ENCODE measurements at places on chromosomes 1 and 21.

- DNase-seq = no peak
These were observed 188.5 kb downstream of the TM2D1 start for GRCh38 chr1:61536174-61537108.

- no peak for DNase-seq
These were observed 11.3 kb downstream of the ATAD3B start for GRCh38 chr1:1482856-1483255.

DNA sequence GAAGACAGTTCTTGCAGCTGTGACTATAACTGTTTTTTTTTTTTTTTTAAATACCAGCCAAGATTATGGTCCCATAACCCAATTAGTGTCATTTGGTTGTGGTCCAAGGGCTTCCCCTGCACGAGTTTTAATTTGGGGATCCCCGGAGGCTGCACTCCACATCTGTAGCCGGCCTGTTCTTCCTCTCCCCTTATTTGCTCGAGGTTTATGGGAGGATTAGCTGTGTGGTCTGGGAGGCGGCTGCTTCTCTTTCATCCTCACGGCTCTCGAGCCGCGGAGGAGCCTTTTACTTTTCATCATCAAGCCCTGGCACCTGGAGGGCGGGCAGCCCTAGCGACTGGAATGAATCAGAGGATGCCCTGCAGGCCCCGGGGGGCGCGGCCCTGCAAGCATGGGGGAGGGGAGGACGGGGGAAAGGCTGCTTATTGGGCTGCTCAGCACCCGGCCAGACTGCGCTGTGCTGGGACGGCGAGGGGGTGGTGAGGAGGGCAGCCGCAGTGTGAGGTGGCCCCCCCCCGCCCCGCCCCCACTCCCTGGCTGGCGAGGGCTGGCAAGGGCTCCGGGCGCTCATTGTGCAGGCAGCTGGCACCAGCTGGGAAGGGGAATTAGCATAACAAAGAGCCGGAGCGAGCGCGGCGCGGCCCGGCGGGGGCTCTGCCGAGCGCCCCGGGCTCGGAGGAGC lies 18.5 kb downstream of the SERTAD4 start:
- peak; percentile 86 for DNase-seq

DNA sequence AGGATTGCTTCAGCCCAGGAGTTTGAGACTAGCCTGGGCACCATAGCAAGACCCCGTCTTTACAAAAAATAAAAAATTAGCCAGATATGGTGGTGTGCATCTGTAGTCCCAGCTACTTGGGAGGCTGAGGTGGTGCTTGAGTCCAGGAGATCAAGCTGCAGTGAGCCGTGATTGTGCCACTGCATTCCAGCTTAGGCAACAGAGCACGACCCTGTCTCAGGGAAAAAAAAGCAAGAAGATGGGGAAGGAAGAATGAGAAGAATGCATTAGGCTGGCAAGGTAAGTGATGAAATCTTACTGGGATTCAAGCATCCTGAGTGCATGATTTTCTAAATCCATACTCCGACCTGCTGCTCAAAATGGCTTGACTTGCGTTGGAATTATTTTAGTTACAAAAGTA lies 6.8 kb downstream of the PCP4L1 start:
- no peak for DNase-seq

DNA sequence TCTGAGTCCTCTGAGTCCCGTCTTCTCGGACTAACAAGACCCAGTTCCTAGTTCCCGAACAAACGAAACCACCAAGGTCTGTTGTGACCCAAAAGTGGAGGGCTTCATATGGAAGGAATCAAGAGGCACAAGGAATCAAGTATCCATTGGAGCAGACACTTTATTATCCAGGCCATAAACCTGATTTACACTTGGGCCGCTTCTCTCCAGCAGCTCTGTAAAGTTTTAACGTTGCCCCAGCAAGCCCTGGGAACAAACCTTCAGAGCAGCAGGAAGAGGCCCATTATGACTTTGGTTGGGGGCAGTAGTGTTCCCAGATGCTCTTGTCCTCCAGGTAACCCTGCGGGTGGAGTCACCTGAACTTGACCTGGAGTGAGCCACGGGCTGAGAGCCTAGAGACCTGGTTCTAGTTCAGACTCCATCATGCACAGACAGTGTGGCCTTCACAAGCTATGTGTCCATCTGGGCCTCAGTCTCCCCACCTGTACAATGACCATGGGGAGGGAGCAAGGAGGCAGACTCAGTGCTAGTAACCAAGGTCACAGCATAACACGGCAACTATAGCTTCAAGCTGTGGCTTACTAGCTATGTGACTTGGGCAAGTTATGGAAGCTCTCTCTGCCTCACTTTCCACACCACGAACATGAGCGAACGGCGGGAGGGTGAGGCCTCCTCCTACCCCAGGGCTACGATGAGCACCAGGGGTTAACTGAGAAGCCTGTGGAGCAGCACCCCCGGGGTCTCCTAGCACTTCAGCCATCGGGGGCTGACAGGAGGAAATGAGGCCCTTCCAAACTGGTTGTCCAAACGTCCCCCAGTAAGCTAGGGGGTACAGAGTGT lies 95.7 kb downstream of the GLIS1 start:
- DNase-seq = no peak

GRCh38 chr1:179146476-179146875 lies 64.6 kb downstream of the TOR3A start:
- no peak for DNase-seq

- DNase-seq = no peak
These were observed 4.1 kb upstream of the OR2M5 start for GRCh38 chr1:248140846-248141245.

- DNase-seq = peak; percentile 73
These were observed 35.4 kb downstream of the PTPRU start for GRCh38 chr1:29271724-29272123.

- peak; percentile 67 for DNase-seq
These were observed 402 bp upstream of the AK4 start for GRCh38 chr1:65147424-65148177.

DNA sequence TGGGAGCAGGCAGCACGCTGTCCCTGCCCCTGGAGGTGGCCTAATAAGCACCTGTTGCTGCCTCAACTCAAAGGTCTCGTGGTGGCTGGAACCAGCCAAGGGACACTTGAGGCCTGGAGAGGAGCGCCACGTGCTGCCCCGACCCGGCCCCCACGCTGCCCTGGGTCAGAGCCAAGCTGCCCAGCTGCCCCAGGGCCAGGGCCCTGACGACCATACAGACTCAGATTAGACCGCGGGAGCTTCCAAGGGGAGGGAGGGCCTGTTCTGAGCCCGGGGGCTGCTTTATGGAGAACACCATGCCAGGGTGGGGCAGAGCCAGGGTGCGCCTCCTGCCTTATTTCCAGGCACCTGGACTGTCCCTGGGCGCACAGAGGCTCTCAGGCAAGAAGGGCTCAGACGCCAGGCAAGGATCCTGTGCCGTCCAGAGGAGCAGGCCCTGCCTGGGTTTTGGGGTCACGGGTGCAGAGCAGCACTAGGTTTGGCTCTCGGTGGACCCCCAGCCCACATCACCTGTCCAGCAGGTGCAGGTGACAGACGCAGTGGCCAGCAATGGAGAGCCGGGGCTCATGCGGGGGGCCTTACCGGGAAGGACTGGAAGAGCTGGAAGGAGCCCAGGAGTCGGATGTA lies 18.6 kb downstream of the KRTAP10-1 start:
- DNase-seq = no peak

DNA sequence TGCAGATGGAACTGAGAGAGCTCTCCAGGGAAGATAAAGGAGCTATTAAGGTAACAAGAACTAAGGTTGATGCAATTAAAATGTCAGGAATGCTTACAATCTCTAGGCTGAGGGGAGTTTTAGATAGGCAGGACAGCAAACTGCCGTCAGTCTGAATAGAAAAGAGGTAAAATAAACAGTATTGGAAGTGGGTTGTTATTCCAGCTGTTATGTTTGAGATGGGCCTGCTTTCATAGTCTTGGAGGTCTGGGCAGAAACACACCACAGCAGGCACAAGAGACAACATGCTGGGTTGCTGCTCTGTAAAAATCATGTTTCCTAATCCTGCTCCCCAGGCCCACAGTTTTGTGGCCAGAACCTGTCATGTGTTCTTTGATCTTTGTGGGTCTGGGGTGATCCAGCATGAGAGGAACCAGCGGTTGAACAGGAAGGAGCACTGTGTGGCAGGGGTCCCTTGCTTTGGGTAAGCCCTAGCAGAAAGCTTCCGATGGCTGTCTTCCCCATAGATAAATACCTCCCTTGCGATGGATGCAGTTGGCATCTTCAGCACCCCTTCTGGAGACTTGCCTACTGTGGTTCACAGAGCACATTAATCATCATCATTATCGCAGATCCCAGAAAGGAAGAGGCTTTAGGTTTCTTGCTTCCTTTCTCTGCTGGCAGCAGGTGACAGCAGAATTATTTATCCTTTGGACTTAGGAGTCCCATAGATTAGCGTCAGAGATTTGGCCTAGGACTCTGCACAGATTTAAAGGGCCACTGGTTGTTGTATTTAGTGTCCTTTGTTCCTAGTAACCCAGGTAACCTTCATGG lies 97.1 kb downstream of the AK5 start:
- no peak for DNase-seq

DNA sequence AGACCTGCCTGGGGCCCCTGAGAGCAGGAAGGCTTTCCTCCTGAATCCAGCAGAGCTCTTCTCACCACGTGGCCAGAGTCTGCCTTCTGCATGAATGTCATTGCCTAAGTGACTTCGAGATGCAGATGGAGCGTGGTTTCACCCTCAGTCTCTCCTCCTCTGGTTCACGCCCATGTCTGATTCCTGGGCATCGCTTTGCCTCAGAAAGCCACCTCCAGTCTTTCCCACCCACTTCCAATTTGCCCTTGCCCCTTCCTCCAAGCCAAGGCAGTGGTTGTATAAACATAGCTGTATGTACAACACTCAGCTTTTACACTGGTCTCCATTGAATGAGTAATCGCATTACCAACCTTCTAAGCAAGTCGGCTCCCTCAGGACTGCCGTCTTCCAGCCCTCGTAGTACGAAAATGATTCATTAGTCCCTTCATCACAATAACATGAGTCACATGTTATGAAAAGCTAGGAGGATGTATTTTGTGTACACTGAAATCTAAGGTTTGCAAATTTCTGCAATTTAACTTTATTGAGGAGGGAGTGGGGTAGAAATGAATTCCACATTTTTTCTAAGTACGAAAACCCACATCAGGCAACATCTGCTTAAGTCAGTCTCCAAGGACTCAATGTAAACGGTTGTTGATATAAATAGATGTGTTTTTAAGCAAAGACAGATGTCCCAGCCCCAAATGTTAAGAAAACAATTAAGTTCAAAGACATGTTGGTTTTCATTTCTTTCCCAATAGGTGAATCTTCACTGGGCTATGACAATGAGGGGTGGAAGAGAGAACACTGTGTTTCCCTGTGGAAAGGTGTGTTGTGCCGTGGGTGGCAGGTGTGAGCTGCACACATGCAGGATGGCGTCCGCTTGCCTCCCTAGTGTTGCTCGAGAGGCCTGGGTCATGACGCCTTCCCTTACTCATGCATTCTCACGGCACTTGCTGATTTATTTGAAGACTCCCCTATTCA lies 32.3 kb upstream of the ETS2 start:
- DNase-seq = no peak

- no peak for DNase-seq
These were observed 22.8 kb upstream of the TIAM1 start for GRCh38 chr21:31366825-31367224.

- no peak for DNase-seq
These were observed 24.7 kb upstream of the POGK start for GRCh38 chr1:166814611-166815010.

- no peak for DNase-seq
These were observed 1.0 kb downstream of the CCDC181 start for GRCh38 chr1:169426174-169426705.

GRCh38 chr1:61724506-61724812 lies 482 bp downstream of the TM2D1 start:
- no peak for DNase-seq

Measured in H1 (cell line).